ENCODE measurements at places on chromosomes 7 and 10.

DNA sequence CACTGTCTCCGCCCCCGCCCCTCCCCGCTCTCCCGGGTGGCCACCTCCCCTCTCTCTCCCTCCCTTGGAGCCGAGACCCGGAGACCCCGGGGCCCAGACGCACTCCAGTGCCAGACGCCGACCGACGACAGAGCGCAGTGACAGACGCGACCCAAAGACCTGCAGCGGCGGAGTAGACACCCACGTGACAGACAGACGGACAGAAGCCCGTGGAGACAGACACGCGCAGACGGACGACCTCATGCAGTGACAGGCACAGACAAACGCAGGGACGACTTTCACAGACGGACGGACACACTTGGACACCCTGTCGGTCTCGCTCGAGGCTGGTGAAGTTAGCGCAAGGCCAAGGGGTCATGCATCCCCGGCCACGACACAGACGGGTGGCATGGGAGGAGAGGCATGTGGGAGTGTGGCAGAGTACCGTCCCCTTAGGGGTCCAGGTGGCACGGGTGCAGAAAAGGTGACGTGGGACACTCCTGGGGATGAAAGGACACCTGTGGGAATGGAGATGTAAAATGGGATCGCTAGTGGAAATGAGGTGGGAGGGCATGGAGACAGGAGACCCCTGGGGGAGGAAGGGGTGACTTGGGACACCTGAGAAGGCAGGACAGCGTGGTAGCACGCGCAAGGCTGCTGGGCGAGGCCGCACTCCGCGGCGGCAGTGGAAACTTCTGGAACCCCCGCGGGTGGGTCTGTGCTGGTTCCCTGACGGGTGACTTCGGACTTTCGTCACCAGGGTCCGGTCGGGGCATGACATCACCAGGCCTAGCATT lies 456 bp upstream of the ACHE start:
- no peak for DNase-seq

GRCh38 chr7:159227433-159227832 lies 82.8 kb upstream of the VIPR2 start:
- no peak for DNase-seq

DNA sequence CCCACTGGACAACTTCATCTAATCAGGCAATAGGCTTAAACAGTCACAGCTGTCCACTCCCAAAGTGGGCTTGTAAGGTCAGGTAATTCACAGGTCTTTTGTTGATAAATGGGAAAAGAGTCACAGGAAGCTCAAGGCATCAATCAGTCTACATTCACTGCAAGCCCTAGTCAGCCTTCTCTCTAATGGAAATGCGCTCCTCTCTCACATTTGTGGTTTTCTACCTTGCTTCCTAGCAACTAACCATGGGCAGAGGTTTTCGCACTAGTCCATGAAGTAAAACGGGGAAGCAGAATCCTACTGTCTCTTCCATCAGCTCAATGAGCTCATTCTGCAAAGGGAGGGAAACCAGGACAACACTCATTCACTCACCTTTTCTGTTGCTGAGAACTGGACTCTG lies 53.5 kb upstream of the APBB1IP start:
- DNase-seq = no peak

GRCh38 chr7:132270517-132270916 lies 305.8 kb downstream of the PLXNA4 start:
- DNase-seq = no peak

DNA sequence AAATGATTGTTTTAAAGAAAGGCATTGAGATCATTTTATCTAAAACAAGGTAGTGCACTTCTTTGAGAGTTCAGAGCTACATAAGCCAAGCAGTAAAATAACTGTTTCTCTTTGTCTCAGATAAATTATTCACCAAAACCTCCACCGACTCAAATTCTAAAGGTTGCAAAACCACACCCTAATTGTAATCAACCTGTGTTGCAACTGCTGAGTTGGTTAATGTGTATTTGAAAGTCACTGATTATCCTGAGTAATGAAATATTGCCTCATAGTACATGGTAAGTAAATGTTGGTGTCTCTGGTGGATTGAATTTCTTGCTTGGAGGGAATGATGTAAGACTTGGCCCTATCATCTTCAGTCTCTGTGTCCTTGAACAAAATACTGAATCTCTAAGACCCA lies 35.9 kb upstream of the CYP2C9 start:
- no peak for DNase-seq

DNA sequence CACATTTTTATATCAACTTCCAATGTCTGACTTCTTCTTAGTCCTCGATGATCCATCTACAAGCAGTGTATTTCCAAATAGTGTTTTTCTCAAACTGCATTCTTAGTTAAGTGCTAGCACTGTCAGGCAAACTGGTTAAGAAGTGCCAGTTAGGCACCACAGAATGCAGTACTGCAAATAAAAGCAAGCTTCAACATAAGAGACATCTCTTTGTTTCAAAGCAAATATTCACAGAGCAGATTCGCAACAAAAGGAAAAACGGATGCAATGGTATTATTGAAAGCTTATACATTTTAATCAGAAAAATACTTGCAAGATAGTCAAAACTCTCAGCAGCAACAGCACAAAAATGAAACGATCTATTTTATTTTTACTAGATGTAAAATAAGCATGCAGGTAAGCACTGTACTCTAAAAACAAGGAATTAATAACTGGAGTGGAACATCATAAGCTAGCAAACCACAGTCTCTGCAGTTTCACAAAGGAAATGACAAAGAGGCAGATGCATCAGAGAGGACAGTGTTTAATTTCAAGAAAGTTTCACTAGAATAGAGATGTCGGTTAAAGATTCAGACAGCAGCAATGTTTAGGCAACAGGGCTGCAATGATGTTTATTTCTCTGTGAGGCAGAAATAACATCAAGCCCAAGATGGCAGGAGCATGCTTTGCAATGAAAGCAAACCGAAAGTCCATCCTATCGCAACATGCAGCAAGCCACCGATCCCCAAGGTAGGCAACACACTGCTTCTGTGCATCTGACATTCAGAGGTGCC lies 82.0 kb downstream of the FGFR2 start:
- no peak for DNase-seq

DNA sequence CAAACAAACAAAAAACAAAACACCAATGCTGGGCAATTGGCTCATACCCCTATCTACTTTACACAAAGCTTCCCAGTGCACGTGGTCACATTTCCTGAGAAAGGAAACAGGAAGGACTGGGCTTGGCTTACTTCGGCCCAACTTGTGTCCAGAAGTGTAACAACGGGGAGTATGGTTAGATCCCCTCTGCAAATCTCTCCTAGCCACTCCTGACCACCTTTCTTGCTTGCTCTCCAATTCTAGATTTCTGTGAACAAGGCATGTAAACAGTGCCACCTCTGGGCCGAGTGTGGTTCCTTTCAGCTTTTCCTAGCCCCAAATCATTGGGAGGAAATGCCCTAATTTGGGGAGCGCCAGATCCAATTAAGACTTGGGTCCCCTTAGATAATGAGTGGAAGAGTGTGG lies 21.0 kb upstream of the FRAT2 start:
- DNase-seq = no peak

GRCh38 chr10:70777063-70777875 lies 7.9 kb downstream of the TBATA start:
- no peak for DNase-seq
